ENCODE measurements at places on chromosomes 11 and 22.

DNA sequence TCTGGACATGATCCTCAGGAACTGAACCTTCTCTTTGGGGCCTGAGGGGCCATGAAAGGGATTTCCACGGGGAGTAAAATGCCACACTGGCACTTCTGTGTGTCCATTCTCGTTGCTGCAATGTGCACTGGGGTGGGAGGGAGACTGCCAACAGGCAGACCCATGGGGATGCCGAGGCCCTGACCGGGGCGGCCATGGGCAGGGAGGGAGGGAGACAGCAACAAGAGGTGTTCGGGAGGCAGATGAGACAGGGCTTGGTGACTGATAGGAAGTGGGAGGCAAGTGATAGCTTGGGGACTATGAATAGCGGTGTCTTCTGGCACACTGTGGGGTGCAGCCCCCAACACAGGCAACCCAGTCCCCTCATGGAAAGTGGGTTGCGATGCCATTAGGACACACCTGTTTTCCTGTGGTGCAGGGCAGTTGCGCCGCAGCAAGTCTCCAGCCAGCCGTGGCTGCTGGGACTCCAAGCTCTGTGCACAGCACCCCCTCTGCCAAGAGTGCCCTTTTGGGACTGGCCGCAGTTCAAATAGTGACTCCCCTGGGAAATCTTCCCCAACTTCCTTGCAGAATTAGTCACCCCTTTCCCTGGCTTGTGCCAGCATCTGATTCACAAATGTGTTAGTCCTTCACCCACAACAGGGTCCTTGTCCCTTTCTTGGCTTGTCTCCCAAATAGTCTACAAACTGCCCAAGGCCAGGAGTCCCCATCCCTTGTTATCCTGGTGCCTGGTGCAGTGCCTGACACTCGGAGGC, 88.8 kb downstream of the CHST1 start:
- no peak for DNase-seq

GRCh38 chr11:100849009-100849900, 162.2 kb downstream of the ARHGAP42 start:
- no peak for DNase-seq

- DNase-seq: no peak
Measured at GRCh38 chr11:70230151-70230839, 27.2 kb downstream of the FADD start.

DNA sequence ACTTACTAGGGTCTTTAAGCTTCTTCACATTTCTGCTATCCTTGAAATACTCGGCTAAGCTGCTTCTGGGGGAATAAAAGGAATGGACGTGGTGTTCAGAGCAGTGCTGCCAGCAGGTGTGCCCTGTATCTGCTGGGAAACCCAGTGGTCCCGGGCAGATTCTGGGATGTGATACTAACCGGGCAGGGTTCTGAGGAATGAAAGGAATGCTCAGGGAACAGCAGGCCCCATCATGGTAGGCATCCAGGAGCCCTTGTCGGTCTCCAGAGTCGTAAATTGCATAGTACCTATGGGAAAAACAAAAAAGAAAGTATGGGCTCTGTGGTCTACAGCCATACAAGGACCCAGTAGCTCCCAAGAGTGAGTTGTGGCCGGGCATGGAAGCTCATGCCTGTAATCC, 4.5 kb upstream of the TMEM223 start:
- no peak for DNase-seq

DNA sequence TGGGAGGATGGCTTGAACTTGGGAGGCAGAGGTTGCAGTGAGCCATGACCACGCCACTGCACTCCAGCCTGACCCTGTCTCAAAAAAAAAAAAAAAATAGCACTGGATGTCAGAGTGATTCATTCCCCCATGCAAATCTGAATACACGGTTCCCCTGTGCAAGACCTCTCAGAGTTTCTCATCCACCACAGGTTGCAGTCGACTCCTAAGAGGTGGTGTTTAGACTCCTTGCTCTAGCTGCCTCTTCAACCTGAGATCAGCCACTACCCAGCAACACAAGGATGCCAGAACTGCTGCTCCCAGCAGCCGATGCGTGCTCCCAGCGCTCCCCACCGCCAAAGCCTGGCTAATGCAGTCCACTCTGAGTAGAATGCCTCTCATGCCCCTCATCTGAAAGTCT, 97.5 kb downstream of the PARVA start:
- DNase-seq: no peak

- DNase-seq: no peak
Measured at GRCh38 chr22:27882507-27883290, 36.4 kb downstream of the PITPNB start.

Measured in NCI-H1105 treated with DMSO at 0.1 percent for 48 hours (cell line).